ENCODE measurements at places on chromosomes 3 and 15.

DNA sequence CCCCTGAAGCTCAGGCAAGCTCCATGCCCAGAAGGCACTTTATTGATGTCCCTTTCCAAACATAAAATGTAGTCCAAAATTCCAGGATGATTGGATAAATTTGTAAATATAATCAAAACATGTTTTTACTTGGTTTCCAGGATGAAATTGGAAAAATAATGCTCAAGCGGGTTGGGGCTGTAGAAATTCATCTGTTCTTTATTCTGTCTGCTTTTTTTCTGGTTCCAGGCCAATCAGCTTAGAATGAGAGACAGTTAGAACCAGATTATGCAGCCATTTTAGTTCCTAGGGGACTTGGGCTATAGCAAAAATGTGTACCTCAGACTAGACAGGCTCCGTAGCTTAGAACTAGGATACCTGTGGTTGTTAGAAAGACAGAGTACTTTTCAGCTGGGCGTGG, 450.8 kb downstream of the MCTP2 start:
- DNase-seq: no peak

DNA sequence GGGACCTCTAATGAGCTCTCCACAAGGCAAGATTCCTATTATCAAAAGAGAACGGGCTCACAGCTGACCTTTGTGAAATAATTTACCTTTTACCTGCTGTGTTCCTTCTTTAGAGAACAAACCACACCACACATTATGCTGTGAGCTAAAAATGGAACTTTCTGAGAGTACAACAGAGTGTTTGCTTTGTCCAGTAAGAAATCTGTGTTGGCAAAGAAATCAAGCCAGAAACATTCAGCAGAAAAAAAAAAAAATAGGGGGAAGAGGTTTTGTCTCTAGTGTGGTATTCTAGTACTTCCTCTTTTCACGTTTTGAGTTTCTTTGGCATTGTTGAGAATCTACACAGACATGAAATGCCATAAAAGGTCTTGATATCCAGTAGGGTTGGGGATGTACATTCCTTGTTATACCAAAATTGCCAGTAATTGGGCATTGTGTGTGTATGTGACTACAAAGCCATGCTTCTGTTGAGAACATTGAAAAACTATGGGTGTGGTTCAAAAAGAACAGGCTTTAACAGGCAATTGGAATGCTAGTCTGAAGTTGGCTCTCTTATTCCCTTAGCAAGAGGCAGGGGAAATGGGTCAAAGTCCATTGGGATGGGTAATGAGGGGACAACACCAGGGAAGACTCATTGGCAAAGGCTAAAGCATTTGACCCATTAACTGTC, 273.5 kb downstream of the NEK10 start:
- DNase-seq: no peak

DNA sequence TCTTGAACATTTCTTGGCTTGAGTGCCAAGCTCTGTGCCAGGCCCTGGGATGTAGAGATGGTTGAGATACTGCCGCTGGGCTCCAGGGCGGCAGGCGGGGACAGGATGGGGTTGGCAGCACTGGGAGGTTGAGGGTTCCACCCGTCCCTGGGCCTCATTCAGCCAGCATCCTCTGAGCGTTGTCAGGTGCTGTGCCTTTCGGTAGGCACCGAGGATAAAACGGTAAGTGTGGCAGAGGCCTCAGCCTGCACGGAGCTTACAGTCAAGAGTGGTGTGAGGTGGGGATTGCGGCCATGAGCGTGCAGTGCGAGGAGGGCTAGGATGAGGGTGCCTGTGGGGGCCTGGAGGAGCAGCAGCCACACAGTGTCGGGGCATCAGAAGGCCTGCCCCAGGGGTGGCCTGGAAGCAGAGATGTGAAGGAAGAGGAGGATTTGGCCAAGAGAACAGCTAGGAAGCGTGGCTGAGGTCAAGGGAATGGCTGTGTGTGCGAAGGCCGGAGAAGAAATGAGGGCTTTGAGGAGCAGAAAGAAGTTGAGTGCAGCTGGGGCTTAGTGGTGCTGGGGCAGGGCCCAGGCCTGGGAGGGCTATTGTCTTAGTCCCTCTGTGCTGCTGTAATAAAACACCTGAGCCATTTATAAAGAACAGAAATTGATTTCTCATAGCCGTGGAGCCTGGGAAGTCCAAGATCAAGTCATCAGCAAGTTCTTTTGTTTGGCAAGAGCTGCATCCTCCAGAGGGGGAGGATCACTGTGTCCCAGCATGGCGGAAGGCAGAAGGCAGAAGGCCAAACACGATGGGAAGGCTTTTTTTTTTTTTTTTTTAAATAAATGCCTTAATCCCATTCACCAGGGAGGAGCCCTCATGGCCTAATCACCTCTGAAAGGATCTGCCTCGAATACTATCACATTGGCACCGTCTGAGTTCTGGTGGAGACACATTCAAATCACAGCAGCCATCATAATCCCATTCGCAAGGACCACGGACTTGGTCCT, 22.7 kb downstream of the CORO2B start:
- DNase-seq: peak; percentile 75

- no peak for DNase-seq
Observed at GRCh38 chr3:127100459-127101410, 92.2 kb upstream of the PRR23E start.

- DNase-seq: no peak
Observed at GRCh38 chr3:116912116-116912515, 202.5 kb downstream of the TUSC7 start.

DNA sequence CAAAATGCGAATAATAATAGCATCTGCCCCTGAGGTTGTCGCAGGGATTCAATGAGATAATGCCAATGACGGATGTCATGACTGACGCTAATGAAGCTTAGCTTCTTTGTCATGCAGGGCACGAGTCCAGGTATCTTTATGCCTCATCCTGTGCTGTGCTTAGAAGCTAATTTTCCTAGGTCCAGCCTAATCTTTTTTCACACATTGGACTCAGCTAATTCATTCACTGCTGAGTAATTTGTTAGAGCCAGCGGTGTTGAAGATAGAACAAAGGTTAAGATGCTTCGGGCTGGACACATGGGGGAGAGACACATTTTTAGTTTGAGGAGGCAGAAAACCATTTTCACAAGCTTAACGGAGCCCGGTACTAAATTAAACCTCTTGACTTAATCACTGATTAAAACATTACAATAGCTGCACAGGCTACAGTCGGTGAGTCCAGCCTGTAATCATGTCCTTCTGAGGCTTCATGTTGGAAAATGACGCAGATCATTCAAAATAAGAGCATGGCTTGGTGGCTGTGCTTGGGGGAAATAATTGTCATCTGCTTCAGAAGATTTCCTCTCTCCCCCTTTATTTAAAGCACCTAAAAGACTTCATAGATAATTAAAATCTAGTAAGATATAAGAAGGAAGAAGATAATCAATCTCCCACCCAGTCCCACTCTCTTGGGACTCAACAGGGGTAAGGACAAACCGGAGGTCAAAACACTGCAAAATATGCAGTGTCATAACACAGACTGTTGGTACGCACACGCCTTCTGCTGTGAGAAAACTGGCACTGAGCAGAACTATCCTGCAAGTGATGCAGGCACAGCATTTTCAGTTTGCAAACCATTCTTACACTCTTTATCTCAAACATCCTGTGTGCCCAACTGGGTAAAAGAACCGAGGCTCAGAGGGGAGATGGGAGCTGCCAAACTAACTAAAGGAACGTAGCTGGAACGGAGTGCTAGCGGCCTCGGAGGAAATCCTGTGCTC, 3.3 kb upstream of the CCDC174 start:
- no peak for DNase-seq

DNA sequence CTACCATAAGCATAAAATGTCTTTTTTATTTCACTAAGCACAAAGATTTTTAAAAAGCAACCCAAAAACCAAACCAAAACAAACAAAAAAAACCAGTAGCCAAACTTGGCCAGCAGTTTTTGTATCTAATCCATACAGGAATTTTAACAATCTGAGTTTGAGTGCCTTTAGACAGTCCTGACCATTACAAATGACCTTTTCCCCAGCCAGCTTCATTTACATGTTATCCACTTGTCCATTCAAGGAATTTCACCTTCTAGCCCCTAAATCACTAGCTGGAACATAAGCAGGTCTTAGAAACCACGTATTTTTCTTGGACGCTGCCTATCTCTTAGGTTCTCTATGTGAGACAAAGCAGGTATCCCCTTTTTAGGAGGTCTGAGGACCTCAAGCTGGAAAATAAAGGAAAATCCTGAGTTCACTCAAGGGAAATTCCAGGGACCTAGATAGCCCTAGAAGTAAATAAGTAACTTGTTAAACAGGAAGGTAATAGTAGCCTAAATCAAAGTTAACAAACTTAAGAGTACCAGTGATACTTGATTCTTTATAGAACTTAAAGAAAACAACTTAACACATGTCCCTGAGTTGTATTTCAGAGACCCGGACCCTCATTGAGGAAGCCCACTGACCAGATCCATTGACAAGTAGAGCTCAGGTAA, 34.2 kb downstream of the CIP2A start:
- no peak for DNase-seq

DNA sequence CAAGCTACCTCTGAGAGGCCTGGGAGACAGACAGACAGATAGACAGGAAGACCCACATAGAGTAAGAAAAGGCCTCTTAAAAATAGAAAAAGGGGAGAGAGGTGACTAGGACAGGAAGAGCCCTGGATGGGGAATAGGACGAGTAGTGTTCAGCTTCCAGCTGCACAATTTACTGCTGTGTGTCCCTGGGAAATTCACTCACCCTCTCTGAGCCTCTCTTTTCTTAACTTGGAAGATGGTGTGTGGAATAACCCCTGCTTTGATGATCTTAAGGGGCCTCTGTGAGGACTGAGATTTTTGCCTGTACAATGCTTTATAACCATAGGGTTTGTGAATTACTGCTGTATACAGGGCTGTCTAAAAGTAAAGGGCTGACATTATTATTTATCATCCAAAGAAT, 37.5 kb downstream of the FEM1B start:
- no peak for DNase-seq

GRCh38 chr15:66803182-66803729, 101.2 kb downstream of the SMAD6 start:
- peak; percentile 96 for DNase-seq

- DNase-seq: no peak
Observed at GRCh38 chr3:158506456-158506855, 64.5 kb upstream of the MLF1 start.

- DNase-seq: no peak
Observed at GRCh38 chr3:102745881-102746280, 311.1 kb downstream of the ZPLD1 start.

GRCh38 chr3:63762180-63762579, 56.9 kb upstream of the C3orf49 start:
- DNase-seq: peak; percentile 86

DNA sequence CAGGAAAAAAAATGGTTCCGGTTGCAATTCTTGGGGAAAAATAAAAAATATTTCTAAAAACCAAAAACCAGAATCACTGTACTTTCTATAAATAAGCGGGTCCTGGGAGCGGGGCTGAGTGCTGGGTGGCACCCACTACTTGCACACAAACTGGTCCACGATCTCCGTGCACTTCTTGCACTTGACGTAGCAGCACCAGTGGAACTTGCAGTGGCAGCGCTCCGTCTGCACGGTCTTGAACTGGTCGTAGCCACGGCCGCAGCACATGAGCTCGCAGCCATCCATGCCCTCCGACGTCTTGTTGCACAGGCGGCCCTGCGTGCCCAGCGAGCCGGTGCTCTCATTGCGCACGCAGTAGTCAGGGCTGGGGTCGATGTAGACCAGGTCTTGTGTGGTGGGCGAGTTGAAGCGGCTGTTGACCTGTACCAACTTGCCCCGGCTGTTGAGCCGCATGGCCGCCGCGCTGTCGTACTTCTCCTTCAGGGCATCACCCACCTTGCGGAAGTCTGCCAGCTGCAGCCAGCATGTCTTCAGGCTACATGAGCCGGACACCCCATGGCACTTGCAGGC, 17.1 kb downstream of the WNT5A start:
- DNase-seq: no peak

DNA sequence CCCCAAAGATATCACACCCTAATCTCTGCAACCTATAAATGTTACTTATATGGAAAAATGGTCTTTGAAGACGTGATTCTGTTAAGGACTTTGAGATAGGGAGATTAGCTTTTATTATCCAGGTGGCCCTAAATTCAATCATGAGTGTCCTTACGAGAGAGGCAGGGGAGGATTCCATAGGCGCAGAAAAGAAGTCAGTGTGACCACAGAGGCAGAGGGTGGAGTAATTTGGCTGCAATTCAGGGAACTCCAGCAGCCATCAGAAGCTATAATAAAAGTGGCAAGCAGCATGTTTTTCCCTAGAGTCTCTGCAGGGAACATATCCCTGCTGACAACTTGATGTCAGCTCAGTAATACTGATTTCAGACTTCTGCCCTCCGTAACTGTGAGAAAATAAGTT, 315.2 kb upstream of the ROBO2 start:
- no peak for DNase-seq

DNA sequence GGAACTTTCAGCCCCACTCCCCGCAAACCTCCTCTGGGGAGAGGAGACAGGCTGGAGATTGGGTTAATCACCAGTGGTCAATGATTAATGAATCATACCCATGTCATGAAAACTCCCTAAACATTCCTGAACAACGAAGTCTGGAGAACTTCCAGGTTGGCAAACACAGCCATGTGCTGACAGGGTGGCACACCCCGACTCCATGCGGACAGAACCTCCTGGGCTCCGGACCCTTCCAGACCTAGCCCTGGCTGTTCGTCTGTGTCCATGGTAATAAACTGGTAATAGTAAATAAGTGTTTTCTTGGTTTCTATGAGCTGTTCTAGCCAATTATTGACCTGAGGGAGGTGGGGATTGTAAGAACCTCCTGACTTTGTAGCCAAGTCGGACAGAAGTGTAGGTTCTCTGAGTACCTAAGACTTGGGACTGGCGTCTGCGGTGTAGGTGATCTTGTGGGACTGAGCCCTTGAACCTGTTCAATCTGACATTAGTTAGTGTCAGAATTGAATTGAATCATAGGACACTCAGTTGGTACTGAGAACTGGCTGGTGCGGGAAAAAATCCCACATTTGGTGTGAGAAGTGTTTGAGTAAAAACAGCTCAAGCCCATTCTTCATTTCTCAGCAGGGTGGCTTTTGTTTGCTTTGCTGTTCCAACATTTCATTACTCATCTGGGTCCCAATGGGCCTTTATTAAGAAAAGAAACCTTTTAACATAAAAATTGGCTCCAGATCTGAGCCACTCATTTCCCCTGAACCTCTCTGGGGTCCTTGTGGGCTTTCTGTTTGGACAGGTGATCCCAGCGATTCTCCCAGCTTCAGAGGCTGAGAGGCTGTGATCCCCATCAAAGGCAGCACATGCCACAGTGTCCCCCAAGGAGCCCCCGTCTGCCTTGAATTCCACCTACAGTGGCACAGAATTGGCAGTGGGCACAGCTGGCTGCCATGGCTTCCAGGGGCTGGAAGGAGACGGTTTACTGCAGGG, 151.0 kb downstream of the TJP1 start:
- DNase-seq: peak; percentile 89

DNA sequence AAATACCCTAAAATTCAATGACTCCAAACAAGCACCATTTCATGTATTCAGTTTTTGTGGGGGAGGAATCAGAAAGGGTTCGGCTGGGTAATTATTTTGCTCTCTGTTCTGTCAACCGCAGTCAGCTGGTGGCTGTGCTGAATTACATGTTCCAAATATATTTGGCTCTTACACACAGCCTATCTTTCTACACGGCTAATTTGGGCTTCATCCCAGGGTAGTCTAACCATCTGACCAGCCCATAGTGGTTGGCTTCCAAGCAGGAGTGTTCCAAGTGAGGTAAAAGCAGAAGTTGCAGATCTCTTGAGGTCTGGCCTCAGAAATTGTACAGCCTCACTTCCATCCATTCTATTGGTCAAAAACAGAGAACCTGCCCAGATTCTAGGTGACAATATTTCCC, 760.8 kb upstream of the SEMA6D start:
- no peak for DNase-seq

Data from fibroblast of mammary gland (primary cell).